ENCODE measurements at places on chromosomes 13 and 19.

- DNase-seq, result no peak
Observed at GRCh38 chr19:55691561-55692481, 16.8 kb downstream of the EPN1 start.

- DNase-seq, result no peak
Observed at GRCh38 chr13:28000567-28000966, 12.1 kb upstream of the URAD start.

DNA sequence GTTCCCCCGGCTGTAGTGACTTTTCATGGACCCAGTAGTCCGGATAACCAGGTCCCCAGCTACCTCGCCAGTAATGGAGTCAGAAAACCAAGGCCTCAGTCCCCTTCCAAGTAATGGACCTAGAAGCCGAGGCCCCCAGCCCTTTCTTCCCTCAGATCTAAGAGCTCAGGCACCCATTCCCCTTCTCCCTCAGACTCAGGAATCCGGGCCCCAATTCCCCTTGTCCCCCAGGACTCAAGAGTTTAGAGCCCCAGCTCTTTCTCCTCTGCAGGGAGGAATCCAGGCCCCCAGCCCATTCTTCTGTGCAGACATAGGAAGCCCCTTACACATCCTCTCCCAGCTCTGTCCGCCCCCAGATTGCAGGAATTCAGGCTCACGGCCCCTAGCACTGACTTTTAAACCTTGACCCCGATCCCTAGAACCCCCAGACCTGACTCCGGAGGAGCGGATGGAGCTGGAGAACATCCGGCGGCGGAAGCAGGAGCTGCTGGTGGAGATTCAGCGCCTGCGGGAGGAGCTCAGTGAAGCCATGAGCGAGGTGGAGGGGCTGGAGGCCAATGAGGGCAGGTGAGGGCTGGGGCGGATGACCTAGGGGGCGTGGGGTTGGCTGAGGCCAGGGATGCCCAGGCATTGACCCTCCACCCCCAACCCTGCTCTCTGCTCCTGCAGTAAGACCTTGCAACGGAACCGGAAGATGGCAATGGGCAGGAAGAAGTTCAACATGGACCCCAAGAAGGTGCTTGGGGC, 938 bp downstream of the CYTH2 start:
- no peak for DNase-seq

DNA sequence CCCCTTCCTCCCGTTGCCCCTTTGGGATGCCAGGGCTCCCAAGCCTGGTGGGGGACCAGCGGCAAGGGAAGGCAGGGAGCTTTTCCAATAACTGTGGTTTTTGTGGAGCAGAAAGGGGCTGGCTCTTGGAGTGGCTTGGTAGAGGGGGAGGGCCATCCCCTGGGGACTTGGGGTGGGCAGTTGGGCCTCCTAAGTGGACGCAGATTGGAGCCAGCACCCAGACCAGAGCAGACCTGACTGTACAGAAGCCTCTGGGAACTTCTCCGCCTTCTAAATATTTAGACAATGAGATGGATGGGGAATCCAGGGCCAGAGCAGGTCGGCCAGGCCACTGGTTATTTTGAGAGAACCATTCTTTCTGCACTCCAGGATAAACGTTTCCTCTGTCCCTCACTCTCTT, 4.2 kb downstream of the PTGIR start:
- no peak for DNase-seq

GRCh38 chr19:35229601-35230000, 1.1 kb upstream of the FAM187B start:
- DNase-seq, result no peak

DNA sequence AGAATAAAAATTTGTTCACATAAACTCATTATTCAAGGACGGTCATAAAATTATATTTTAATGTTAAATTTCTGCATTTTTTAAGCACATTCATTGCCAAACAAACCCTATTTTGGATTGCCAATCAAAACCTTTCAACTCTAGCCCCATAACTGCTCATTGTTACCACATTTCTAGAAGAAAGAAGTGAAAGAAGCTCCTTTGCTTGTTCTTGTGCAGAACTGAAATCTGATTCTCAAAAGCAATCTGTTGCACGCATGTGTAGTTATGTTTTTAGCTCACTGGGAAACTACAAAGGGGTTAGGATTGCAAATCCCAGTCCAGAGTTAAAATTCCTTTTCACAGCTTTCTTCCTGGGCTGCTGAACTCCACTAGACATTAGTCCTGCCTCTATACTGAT, 109.5 kb upstream of the MIR17HG start:
- DNase-seq, result no peak

- DNase-seq, result no peak
Observed at GRCh38 chr13:51679616-51680015, 95.4 kb downstream of the WDFY2 start.

- DNase-seq, result no peak
Observed at GRCh38 chr13:38159710-38160109, 189.9 kb upstream of the UFM1 start.

DNA sequence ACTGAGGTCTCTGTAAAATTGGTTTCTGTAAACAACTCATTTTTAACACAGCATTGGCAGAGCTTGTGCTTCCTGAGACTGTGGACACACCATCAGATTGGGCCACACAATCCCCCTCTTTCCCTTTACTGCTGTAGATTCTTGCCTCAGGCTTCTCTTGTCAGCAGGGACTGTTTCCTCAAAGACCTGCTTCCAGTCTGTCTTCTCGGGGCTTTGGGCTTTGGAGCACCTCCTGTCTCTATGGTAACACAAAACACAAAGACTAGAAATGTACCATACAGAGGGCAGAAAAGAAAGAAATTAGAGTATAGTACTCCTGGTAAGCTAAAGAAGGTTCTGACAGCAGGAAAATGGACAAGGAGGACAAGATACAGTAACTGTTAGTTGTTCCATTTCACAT, 484.5 kb downstream of the DIAPH3 start:
- DNase-seq, result no peak

- DNase-seq, result no peak
Observed at GRCh38 chr19:11942008-11942842, 17.3 kb downstream of the ZNF700 start.

GRCh38 chr19:7710616-7711015, 8.7 kb upstream of the FCER2 start:
- DNase-seq, result no peak

DNA sequence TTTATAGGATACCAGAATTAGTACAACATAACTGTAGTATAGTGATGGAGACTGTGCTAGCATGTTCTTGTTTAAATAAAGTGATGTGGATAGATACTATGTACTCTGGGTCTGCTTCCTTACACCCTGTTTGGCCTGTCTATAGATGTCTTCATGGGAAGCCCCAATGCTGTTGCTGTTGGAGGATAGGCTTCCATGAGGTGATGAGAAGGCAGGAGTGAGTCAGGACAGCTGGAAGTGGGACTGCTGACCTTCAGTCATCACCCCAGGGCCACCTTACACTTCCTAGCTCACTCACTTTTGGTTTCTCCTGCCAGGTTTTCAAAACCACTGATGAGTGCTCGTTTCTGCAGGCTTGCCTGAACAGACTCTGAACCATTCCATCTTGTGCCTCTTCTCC, 4.2 kb downstream of the KCTD4 start:
- no peak for DNase-seq

DNA sequence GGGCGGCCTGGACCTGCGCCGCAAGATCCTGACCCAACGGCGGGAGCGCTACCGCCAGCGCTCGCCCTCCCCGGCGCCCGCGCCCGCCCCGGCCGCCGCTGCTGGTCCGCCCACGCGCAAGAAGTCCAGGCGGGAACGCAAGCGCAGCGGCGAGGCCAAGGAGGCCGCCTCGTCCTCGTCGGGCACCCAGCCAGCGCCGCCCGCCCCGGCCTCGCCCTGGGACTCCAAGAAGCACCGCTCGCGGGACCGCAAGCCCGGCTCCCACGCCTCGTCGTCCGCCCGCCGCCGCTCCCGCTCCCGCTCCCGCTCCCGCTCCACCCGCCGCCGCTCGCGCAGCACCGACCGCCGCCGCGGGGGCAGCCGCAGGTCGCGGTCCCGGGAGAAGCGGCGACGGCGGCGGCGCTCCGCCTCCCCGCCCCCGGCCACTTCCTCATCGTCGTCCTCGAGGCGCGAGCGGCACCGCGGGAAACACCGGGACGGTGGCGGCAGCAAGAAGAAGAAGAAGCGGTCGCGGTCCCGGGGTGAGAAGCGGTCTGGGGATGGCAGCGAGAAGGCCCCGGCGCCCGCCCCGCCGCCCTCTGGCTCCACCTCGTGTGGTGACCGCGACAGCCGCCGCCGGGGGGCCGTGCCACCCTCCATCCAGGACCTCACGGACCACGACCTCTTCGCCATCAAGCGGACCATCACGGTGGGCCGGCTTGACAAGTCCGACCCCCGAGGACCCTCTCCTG, 10.0 kb downstream of the SCAF1 start:
- no peak for DNase-seq

DNA sequence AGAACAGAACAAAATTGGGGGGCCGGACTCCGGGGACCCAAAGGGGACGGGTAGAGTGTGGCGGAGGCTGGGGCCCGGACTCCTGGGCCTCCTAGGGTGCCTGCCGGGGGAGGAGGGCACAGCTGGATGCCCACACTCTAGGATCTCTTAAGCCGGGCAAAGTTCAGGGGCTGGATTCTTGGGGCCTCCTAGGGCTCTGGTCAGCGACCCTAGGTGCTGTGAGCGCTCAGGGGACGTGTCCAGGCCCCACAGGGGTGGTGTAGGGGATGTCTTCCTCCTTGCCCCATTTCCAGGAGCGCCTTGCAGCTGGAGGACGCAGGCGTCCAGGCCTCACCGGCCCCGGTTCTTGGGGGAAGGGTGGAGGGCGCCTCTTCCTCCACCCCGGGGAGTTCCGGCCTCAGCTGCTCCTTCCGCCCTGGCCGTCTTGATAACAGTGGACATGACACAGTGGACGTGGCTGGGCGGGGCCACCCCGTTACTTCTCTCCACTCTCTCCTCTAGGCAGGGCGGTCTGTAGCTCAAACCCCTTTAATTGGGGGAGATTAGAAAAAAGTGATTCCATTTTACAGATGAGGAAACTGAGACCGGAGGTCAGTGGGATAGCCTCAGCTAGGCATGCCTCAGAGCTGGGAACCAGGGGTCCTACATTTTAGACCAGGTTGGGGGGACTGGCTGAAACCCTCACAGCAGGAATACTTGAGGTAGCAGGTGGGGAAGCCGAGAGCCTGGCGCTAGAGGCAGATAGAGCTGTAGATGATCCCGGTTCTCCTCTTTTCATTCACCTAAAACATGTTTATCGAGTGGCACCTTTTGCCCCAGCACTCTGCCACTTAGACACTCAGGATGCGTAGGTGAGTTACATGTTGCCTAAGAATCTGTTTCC, 705 bp downstream of the STXBP2 start:
- DNase-seq, result no peak

DNA sequence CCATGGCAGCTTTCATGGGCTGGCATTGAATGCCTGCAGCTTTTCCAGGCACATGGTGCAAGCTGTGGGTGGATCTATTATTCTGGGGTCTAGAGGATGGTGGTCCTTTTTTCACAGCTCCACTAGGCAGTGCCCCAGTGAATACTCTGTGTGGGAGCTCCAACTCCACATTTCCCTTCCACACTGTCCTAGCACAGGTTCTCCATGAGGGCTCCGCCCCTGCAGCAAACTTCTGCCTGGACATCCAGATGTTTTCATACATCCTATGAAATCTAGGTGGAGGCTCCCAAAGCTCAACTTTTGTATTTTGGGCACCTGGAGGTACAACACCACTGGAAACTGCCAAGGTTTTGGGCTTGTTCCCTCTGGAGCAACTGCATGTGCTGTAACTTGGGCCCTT, 450.6 kb downstream of the LMO7 start:
- DNase-seq, result no peak

GRCh38 chr13:91576590-91576989, 178.2 kb downstream of the GPC5 start:
- no peak for DNase-seq

GRCh38 chr13:25292301-25292700, 5.0 kb upstream of the MTMR6 start:
- DNase-seq, result no peak

DNA sequence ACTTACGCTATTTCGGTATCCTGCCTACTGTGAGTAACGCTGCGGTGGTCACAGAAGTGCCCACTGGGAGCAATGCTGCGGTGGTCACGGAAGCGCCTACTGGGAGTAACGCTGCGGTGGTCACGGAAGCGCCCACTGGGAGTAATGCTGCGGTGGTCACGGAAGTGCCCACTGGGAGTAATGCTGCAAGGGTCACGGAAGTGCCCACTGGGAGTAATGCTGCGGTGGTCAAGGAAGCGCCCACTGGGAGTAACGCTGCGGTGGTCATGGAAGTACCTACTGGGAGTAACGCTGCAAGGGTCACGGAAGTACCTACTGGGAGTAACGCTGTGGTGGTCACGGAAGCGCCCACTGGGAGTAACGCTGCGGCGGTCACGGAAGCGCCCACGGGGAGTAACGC, 52.1 kb upstream of the SOX1 start:
- no peak for DNase-seq

DNA sequence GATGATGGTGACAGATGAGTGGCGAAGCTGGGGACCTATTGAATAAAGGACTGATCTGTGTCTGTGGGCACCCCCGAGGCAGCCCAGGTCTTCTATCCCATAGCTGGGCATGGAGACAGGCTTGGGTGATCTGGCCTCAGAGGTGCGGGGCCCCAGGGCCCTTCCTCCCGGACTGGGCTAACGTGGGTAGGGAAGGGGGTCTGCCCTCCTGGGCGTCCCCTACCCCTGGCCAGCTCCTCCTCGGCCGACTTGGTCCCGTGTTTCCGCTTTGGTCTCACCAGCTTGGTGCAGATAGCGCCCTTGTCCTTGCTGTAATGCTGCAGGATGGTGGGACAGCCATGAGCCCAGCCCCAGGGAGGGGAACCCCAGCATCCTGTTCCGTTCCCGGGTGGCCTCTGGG, 3.3 kb downstream of the MATK start:
- no peak for DNase-seq

- no peak for DNase-seq
Observed at GRCh38 chr13:61453121-61453520, 37.5 kb upstream of the PCDH20 start.

DNA sequence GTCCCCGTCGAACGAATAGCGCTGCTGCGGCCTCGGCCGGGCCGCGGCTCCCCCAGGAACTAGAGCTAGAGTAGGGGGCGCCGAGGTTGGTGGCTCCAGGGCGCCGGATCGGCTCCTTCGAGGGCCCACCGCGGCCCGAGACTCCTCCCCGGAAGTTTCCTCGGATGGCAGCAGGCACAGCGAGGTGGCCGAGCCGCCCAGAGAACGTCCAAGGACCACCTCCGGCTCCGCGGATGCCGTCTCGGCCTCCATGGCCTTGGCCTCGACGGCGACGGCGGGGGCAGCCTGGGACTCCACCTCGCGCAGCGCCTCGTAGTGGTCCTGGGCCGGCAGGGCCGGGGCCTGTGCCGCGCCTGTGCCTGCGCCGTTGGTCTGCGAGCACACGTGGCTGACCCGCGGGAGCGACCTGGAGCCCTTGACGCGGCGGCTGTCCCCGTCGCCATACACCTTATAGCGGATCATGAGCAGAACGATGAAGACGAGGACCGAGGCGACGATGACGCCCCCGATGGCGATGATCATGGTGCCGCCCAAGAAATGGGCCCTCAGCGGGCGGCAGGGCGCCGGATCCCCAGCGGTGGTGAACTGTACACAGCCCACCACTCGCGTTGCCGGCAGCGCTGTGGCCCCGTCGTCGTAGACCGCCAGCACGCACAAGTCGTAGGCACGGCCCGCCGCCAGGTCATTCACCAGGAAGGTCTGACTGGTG, 11.8 kb downstream of the IFNL1 start:
- no peak for DNase-seq

- no peak for DNase-seq
Observed at GRCh38 chr13:48749144-48749543, 95.4 kb downstream of the CYSLTR2 start.

- DNase-seq, result no peak
Observed at GRCh38 chr19:56159009-56159559, 16.7 kb upstream of the GALP start.

- no peak for DNase-seq
Observed at GRCh38 chr19:12581100-12581499, 29.5 kb downstream of the ZNF490 start.

Data from activated gamma-delta T cell treated with Interleukin-2 at 50 U/mL for 16 hours (primary cell).